ENCODE measurements at places on chromosomes 4 and X.

DNA sequence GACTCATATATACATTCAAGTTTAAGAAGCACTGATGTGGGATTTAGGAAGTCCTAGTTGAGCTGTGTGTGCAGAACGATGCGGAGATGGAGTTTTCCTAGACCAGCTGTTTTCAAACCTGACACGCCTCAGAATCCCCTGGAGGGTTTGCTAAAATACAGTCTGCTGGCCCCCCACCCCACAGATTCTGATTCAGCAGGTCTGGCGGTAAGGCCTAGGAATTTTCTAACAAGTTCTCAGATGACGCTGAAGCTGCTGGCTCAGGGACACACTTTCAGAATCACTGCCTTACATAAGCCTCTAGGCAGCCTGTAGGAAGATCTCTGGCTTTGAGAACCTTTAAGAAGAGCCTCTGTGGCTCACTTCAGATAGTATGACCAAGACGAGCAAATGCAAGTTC is 73.1 kb downstream of the PHEX start:
- no peak for DNase-seq

DNA sequence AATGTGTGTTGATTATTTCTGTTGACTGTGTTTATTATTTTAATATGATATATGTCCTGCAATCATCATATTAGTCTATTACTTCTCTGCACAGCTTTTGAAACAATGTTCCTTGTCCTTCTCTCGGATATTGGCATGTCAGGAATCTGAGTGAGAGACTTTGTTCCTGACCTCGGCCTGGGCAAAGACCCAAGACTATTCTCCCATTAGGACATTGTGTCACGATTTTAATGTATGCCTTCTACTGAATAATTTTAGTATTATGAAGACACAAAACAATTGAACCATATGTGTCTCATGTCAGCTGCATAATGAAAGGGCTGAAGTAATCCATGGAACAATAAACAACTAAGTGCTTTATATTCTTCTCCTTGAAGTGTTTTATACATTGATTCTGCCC is 580.8 kb upstream of the TENM3 start:
- DNase-seq: no peak

DNA sequence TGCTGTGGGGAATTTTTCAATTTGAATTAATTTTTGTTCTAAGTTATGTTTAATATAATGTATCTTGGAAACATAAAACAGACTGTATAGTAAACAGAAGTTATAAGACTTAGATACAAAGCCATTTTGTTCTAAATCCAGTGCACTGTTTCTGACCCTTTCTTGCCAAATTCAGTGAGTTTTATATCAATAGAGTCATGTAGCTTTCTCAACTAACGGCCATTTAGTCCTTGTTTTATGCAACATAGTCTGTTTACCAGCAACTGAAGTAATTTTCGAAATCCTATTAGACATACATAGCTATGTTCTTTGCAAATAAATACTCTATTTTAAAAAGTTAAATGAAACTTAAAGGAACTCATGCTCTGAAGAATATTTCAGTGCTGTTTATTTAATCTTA is 242.8 kb downstream of the ADGRL3 start:
- no peak for DNase-seq

GRCh38 chrX:10892621-10893225 is 218.4 kb upstream of the HCCS start:
- no peak for DNase-seq

GRCh38 chr4:107856901-107857300 is 32.2 kb downstream of the SGMS2 start:
- DNase-seq: no peak

DNA sequence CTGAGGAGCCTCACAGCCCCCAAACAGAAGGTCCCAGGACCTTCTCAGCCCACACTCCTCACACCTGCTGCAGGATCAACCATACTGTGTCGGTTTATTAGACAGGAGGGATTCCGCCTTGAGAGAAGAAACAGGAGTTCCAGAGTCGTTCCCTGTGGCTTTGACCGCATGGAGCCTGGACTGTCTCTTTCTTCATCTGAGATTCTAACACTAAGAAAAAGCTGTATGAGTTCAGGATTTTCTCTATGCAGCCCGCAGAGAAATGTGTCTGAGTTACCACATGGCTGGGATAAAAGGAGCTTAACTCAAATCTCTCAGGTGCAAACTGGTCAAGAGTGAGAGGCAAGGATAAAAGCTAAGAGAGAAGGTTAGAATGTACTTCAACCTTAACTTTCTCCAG is 126.7 kb downstream of the AFAP1 start:
- no peak for DNase-seq

DNA sequence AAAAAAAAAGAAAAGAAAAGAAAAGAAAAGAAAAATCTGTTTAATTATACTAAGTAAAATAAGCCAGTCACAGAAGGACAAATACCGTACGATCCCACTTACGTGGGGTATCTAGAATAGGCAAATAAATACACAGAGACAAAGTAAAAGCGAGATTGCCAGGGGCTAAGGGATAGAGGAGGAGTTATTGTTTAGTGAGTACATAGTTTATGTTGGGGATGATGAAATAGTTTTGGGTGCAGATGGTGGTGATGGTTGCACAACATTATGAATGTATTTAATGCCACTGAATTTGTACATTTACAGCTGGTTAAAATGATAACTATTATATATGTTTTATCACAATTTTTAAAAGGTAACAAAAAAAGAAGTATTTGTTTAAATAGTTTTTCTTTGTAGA is 7.1 kb downstream of the CA5B start:
- no peak for DNase-seq

- no peak for DNase-seq
Measured at GRCh38 chrX:136220540-136220939, 30.7 kb downstream of the MAP7D3 start.

DNA sequence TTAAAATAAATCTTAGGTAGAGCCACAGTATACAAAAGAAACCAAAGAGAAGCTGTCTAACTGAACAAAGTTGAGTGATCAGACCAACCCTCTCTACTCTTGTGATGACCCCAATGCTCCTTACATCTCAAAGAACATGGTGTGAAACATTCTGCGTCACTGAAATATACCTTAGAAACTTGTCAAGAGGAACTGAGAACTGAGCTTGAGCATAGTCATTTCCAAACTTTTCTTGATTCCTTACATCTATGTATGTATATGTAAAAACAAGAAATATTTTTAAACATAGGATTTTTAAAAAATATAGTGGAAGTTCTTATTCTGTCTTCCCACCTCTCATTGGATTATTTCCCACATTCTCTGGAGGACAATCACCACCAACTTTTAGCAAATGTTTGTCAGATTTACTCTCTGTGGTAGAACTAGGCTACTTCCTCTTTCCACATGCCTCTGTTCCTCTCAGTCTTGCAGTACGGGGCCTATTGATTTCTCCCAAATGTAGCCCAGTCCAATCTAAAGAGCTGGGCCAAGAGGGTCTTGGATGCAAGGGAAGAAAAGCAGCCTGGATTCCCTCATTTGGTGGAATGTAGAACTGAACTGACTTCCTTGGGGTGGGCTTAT is 98.2 kb upstream of the HHIP start:
- DNase-seq: no peak

DNA sequence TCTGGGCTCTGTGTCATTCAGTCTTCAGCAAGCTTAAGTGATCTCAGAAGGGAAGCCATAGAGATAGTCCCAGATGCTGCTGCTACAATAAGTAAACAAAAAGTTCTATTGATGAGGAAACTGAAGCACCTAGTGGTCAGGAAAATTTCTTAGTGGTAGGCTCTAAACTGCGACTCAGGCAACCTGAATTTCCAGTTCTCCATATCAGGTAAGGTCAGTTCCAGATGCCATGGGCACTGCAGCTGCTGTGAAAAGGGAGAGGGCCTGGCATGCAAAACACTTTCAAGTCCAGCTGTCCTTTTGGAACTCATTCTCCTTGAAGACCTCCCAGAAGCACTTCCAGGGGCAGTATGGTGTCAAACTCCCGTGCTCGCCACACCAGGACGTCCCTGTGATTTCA is 46.2 kb downstream of the REELD1 start:
- no peak for DNase-seq

DNA sequence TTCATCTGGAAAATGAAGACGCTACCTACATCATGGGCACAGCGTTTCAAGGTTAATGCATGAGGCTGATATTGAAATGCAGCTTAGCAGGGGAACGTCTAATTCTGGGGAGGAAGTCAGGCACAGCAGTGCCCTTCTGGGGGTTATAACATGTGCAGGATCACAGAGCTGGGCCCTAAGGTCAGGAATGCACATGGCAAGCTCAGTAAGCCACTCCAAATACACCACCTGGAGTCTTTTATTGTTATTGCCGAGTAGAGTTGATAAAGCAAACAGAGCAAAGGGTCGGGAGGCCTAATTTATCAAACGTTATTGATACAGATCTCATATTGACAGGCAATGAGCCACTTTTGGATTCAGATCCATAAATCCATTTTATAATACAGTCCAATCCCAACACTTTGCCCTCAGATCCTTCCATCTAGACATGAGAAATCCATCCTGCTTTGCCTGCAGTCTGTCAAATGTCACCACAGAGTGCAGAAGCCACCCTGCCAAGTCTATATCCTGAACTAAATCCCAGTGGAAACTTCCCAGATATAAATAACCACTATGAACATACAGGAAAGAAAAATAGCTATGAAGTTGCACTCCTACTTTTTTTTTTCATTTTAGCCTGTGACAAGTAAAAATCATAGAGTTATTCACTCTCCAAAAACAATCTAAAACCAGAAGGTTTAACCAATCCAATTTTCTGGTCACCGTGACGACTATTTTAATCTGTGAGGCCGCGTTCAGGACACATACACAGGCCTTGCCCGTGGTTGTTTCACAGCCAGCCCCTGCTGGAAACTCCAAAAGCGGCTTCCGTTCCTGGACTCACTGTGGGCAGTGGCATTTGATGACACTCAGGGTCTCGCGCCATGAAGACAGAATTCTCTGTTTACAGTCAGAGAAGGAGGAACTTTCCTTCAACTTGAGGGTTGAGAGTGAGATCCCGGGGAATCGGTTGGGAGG is 335.4 kb downstream of the DHX15 start:
- no peak for DNase-seq

DNA sequence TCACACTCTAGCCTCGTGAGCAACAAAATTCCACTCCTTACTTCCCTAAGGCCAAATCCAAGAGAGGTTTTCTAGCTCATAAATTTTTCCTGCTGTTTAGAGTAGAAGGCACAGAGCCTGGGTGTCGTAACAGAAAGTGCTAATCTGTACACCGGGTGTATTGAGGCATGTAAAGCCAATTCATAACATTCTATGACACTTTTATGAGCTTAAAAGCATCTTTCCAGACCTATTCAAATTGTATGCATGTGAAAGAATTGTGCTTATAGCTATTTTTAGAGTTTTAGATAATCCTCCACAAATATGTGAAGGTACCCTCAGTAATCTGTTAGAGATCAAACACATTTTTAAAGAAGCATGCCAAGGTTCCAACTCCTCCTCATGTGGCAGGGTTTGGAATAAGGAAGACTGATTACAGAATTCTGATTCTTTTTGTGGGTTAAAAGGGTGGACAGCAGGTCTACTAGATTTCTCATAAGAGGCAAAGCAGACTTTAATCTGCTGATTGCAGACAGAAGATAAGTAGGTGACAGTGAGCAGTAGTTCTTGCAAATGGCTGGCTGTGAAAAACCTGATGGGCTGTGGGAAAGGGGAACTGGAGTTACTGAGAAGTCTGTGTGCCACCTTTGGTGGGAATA is 25.5 kb upstream of the LRCH2 start:
- no peak for DNase-seq

DNA sequence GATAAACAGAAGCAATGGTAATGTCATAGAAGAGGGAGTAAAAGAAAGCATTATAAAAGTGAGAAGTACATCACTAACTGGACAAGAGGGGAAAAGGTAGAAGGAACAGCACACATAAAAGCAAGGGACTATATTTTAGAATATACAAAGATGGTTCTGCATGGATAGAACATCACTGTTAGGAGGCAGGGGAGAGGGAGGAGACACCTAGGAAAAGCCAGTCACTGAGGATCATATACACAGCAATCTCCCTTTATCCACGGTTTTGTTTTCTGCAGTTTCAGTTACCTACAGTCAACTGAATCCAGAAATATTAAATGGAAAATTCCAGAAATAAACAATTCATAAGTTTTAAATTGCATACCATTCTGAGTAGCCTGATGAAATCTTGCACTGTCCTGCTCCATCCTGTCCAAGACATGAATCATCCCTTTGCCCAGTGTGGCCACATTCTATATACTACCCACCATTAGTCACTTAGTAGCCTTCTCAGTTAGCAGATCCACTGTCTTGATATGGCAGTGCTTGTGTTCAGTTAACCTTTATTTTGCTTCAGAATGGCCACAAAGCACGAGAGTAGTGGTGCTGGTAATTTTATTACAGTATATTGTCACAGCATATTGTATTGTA is 74.2 kb downstream of the PPA2 start:
- DNase-seq: no peak

DNA sequence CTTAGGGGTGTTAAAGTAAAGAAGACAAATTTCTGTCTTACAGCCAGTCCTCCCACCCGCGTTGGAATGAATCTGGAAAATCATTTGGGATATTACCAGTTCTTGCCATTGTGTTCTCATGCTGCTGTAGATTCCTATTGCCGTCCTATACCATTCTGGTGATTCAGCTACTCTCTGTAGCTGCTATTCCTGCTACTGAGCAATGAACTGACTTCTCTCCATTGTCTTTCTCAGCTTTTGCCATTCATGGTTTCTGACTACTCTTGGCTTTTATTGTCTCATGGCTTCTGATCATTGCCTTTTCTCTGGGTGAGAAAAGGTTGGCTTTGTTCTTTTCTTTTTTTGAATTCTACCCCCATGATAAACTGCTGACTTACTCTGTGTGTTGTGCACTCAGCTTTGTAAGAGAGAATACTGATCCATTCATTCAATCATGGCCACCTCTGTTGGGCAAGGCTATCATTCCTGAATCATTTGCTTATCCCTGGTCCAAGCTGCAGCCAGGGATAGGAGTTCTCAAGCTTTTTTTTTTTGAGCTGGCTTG is 27.7 kb upstream of the METAP1 start:
- DNase-seq: no peak

DNA sequence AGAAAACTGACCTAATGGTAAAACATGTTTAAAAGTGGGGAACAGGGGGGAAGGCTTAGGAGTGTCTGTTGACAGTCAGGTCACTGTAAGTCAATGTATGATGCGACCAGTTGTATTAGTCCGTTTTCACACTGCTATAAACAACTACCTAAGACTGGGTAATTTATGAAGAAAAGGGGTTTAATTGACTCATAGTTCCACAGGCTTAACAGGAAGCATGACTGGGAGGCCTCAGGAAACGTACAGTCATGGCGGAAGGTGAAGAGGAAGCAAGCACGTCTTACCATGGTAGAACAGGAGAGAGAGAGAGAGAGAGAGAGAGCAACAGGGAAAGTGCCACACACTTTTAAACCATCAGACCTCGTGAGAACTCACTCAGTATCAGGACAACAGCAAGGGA is 13.0 kb upstream of the PLAC1 start:
- DNase-seq: no peak

DNA sequence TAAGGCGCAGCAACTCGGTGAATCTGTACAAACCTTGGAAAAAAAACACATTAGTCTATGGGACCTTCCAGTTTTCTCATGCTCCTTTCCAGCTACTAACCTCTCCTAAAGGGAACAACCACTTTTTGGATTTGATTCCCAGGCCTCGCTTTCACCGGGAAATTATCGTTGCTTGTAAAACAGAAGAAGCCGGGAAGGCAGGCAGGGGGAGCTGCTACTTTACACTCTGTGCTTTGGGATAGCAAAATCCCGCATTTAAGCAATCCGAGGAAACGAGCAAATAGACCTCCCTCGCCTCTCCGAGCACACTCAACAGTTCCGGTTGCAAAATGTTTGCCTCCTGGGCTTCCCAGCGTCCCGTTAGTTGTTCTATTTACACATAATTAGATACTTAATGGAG is 1.2 kb downstream of the CD38 start:
- no peak for DNase-seq

Data from stimulated activated CD8-positive, alpha-beta memory T cell treated with anti-CD3 and anti-CD28 coated beads, Interleukin-15, amount 100 ng/mL, for 24 hours (primary cell).